ENCODE measurements at places on chromosomes 7 and 10. TPM values are rescaled to one million over a fixed set of nuclear protein-coding genes. Genes with fewer than 3 reads are reported as not detected.
A peak's percentile ranks its signal among the peaks of the same experiment; 100 is the strongest.

DNA sequence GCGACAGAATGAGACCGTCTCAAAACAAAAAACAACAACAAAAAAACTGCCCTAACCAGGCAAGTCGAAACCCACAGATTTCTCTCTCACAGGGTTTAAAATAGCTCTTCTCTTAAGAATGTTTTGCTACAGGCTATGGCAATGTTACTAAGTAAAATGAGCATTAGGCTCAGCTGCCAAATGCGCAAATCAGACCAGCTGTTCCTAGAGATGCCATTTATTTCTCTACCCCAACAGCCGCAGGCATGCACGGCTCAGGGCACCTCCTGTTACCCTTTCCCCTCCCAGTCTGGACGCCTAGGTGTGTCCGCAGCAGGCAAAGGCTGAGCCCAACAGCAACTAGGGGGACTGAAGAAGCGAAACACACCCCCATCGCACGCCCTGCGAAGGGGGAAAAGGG, 168.3 kb upstream of the MBL2 start:
- H3K27ac ChIP-seq = no peak overlapping the region
- H3K36me3 ChIP-seq = no peaks in the 10 kb centered on the region
- H3K27me3 ChIP-seq = no peaks in the 10 kb centered on the region

DNA sequence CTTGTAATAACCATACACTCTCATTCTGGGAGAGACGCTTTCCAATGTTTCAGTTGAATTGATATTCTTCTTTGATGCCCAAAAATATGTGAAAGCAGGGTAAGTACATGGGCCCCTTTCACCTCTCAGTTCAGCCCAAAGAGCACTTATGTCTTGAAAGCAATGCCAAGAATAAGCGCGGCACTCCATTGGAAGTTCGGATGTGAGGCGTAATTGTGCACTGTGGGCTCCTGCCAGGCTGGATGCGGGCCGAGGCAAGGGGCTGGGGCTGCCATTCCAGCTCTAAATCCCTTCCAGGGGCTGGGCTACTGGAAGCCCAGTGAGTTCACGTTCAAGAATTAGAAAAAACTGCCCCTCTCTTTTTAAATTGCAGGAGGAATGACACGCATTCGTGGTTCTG, 113.8 kb downstream of the EBF3 start:
- DNase-seq = no peak
- no peak overlapping the region for H3K27ac ChIP-seq
- no peak overlapping the region for H3K4me3 ChIP-seq

The SPAM1 gene
- not detected for total RNA-seq

The C7orf57 gene
- not detected for total RNA-seq

DNA sequence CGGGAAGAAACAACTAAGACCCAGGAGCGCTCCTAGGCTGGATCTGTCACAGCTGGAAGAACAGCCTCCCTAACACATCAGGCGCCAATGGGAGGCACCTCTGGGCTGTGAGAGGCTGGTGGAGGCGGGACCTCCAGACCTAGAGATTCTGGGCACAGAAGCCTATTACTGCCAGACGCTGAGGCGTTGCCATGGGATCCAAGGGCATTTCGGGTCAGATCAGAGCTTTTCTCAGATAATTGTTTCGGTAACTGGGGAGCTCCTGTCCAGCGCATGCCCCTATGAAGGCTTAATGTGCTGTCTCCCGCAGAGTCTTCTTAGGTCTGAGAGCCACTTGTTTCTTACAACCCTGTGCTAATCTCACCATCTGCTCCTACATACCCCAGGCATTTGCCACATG, 339.2 kb downstream of the ZNF716 start:
- no peaks in the 10 kb centered on the region for H3K4me1 ChIP-seq
- no peak overlapping the region for H3K27ac ChIP-seq
- no peaks in the 10 kb centered on the region for H3K27me3 ChIP-seq
- H3K36me3 ChIP-seq = no peaks in the 10 kb centered on the region
- DNase-seq = no peak
- no peak overlapping the region for H3K4me3 ChIP-seq

DNA sequence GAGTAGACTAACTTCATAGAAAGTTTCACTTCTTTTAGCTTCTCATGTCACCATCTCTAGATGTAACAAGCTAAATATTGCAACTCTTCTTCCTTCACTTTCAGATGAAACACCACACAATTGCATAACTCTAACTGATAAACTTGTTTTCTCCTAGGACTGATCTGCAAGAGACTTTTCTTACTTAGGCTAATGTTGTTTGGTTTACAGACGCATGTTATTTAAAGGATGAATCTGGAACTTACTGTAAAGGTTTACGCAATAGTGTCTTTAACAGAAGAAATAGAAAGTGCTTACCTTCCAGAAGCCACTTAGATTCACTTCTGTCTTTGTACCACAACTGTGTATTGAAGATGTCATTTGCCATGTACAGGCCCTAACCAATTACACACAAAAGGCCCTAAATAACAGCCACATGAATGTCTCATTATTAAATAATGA, 22.1 kb upstream of the ZC3HAV1 start:
- no peaks in the 10 kb centered on the region for H3K36me3 ChIP-seq
- no peaks in the 10 kb centered on the region for H3K4me1 ChIP-seq
- DNase-seq = no peak
- H3K27me3 ChIP-seq = peaks cover 2% of the 10 kb centered on the region

DNA sequence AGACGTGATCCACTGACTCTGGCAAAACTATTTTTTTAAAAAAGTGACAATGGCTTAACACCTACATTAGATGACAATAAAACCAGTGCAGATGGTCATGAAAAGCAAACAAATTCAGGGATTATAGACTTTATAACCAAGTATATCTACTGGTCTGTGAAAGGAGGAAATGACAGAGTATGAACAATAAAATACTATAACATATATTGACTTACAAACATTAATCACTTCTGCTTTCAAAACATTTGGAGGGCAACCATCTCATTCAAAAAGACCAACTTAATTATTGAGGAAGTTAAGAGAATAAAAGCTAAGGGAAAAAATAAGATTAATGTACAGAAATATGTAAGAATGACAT, 34.8 kb downstream of the JMJD1C start:
- no peak overlapping the region for H3K4me3 ChIP-seq
- H3K36me3 ChIP-seq = no peaks in the 10 kb centered on the region
- DNase-seq = no peak
- no peaks in the 10 kb centered on the region for H3K27me3 ChIP-seq

The CALHM3 gene
- not detected for total RNA-seq

DNA sequence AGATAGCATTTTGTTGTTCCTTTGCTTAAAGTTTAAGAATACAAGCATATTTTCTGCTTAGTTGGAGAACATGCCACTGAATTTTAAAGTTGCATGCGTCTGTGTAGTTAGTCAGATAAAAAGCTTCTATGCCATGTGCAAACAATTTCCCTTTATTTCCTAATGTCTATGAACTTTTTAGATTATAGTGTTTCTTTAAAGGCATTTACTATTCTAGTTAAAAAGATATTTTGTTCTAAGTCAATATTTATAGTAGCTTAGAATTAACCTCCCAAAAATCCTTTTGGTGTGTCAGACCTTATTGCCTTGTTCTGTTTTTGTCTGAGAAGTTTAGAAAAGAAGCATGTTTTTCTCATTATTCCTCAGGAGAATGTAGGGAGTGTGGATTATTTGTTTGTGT, 99.0 kb upstream of the GATA3 start:
- DNase-seq = no peak
- no peak overlapping the region for H3K4me3 ChIP-seq

GRCh38 chr7:47678641-47679380, 96.9 kb upstream of the TNS3 start:
- peaks cover 2% of the 10 kb centered on the region for H3K4me1 ChIP-seq
- H3K27me3 ChIP-seq = no peaks in the 10 kb centered on the region
- H3K27ac ChIP-seq = no peak overlapping the region
- H3K36me3 ChIP-seq = no peaks in the 10 kb centered on the region
- DNase-seq = no peak

DNA sequence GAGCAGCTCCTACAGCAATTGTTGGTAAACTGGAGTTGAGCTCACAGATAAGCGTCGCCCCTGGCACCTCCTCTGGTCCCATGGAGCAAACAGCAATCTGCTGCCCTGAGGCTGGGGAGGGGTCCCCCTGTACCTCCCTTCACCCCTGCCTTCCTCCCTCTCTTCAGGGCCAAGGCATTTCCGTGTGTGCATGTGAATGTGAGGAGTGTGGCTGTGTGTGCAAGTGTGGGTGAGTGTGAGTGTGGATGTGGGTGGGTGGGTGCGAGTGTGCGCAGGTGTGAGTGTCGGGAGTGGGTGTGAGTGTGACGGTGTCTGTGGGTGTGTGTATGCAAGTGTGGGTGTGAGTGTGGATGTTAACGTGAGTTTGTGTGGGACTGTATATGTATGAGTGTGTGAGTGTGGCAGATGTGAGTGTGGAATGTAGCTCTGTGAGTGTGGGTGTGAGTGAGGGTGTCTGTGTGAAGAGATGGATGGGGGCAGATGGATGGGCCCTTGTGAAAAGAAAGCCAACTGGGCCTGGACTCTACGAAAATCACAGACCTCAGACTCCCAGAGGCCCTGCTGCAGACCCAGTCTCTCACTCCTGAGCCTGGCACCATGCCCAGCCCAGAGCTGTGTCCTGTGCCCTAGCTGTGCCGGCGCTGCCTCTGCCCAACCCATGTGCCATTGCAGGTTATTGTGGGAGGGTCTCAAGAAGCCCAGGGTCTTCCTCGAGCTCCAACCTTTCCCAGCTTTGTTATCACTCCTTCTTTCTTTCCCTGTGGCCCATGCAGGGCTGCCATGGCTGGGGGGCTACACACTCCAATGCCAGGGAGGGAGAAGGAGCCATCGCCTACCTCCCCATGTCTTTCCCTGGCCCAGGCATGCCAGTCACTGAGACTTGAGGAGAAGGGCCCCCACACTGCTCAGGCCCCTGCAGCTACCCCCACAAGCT, 73.9 kb downstream of the GRID1 start:
- DNase-seq = no peak
- H3K4me1 ChIP-seq = no peaks in the 10 kb centered on the region
- H3K27ac ChIP-seq = no peak overlapping the region
- no peaks in the 10 kb centered on the region for H3K36me3 ChIP-seq
- no peak overlapping the region for H3K4me3 ChIP-seq

DNA sequence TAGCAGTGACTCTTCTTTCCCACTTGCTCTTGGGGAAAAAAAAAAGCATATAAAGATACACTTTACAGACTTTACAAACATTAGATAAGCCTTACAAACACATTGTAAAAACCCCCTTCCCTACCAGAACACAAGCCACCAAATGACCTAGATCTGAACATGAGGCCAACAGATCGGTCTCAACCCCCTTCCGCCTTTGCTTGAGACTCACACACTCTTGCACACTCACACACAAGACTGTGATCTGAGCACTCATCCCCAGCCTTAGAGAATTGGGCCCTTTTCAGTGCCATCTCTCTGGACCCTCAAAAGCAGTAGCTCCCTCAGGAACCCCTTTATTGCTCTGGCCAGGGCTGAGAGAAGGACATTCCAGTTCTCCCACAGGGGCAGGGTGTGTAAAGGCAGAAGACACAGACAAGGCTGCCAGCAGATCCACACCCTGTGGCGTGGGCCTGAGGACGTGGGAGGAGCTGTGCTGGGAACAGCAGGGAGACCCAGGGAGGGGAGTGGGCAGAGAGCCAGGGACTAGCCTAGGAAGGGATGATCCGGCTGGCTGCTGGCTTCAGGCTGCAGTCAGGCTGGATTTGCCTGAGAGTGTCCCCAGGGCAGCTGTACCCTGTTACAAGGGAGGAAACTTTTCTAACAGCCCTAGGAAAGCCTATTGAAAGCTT, 206.7 kb downstream of the KIAA1217 start:
- H3K36me3 ChIP-seq = no peaks in the 10 kb centered on the region
- DNase-seq = peak; percentile 22
- peaks cover 7% of the 10 kb centered on the region for H3K27me3 ChIP-seq
- H3K27ac ChIP-seq = no peak overlapping the region
- H3K4me3 ChIP-seq = no peak overlapping the region

GRCh38 chr7:94431619-94432280, 37.1 kb downstream of the COL1A2 start:
- no peak overlapping the region for H3K27ac ChIP-seq
- H3K4me1 ChIP-seq = peaks cover 2% of the 10 kb centered on the region
- H3K4me3 ChIP-seq = no peak overlapping the region
- H3K27me3 ChIP-seq = no peaks in the 10 kb centered on the region

The ERV3-1 gene
- 11.8 TPM for total RNA-seq

The ERVW-1 gene
- total RNA-seq = not detected

The AS3MT gene
- total RNA-seq = 7.5 TPM

DNA sequence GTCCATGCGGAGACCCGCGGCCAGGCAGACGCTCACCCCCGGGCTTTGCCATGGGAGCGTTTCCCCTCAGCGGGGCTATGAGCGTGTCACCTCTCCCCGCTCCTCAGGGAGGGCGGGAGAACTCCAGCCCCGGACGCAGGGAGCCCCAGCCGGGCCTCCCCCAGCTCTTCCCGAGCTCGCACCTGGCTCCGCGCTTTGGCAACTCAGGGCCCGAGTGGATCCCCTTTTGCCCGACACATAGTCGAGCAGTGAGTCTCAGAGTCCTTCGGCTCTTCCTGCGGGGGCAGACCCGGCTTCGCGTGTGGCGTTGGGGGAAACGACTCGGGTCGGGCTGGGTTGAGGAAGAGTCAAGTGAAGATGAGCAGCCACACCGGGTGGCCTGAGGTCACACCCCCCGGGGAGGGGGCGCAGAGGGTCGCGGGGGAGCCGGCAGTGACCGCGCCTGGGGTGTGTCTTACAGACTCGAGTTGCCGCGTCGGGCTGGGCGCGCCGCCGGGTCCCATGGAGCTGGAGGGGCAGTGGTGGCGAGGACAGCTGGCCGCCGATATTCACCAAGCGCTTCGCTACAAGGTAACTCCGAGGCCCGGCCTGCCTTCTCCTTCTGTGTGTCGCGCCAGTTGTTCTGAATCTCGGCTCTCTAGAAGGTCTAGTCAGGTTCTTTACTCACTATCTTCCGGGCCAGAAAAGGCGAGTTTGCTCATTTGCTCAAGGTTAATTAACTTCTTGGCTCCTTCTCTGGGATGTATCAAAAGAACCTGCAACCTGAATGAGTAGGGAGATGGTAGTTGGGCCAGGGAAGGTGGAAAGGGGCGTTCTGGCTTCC, 721 bp downstream of the CCNJ start:
- DNase-seq = peak; percentile 45
- H3K27ac ChIP-seq = peak overlapping the region; percentile 86
- H3K27me3 ChIP-seq = no peaks in the 10 kb centered on the region
- no peaks in the 10 kb centered on the region for H3K4me1 ChIP-seq
- peak overlapping the region; percentile 87 for H3K4me3 ChIP-seq

- no peak overlapping the region for H3K27ac ChIP-seq
- no peaks in the 10 kb centered on the region for H3K27me3 ChIP-seq
- H3K4me1 ChIP-seq = peaks cover 2% of the 10 kb centered on the region
- no peak overlapping the region for H3K4me3 ChIP-seq
- DNase-seq = peak; percentile 16
Observed at GRCh38 chr7:17638727-17639126, 301.6 kb downstream of the SNX13 start.

Data from IMR-90 (cell line).